ENCODE measurements at places on chromosomes 13 and 19. TPM values are rescaled to one million over a fixed set of nuclear protein-coding genes. Genes with fewer than 3 reads are reported as not detected.

The KLK1 gene
- total RNA-seq, result 0.79 TPM

The RFXAP gene
- total RNA-seq, result 14.7 TPM

The NPHS1 gene
- not detected for total RNA-seq

The HRC gene
- total RNA-seq, result not detected

The LIM2 gene
- not detected for total RNA-seq

The UGGT2 gene
- total RNA-seq, result not detected

The CFAP97D2 gene
- not detected for total RNA-seq

The ZNF571 gene
- total RNA-seq, result 4.5 TPM
